A549 treated with ZK216348 at 1 μM for 4 hours (cell line): ENCODE measurements at places on chromosomes 4 and X. TPM values are rescaled to one million over a fixed set of nuclear protein-coding genes. Genes with fewer than 3 reads are reported as not detected.

GABRQ gene
- total RNA-seq: 0.17 to 0.28 TPM (median 0.20 TPM) in 5 replicates

ADH1B gene
- total RNA-seq: not detected in 5 replicates

MAGEE2 gene
- not detected in 5 replicates for total RNA-seq

DCAF4L1 gene
- total RNA-seq: 0.11 to 0.19 TPM (median 0.12 TPM) in 5 replicates

DOK7 gene
- total RNA-seq: 0.12 to 0.85 TPM (median 0.41 TPM) in 5 replicates

TMPRSS11B gene
- total RNA-seq: not detected in 5 replicates

HHIP gene
- 0.72 to 1.6 TPM (median 1.3 TPM) in 5 replicates for total RNA-seq

BMPR1B gene
- total RNA-seq: 4.9 to 7.7 TPM (median 6.4 TPM) in 5 replicates

MAGEB1 gene
- not detected in 5 replicates for total RNA-seq

WDR17 gene
- 1.5 to 2.6 TPM (median 1.8 TPM) in 5 replicates for total RNA-seq

MMRN1 gene
- not detected in 5 replicates for total RNA-seq

TRMT2B gene
- 13.1 to 15.7 TPM (median 15.4 TPM) in 5 replicates for total RNA-seq

LRCH2 gene
- total RNA-seq: 0.04 TPM in 1 of 5 replicates, not detected in the others

ANAPC4 gene
- 8.2 to 14.7 TPM (median 13.0 TPM) in 5 replicates for total RNA-seq

NIPAL1 gene
- 0.23 to 1.7 TPM (median 0.52 TPM) in 5 replicates for total RNA-seq

SSX3 gene
- not detected in 5 replicates for total RNA-seq

TMEM31 gene
- 0.40 TPM in 1 of 5 replicates, not detected in the others for total RNA-seq

PAGE2B gene
- total RNA-seq: not detected in 5 replicates

NOX1 gene
- 0.11 to 0.20 TPM in 2 of 5 replicates, not detected in the others for total RNA-seq

GPR34 gene
- 0.12 TPM in 1 of 5 replicates, not detected in the others for total RNA-seq
